ENCODE measurements at places on chromosomes 5 and 9.

DNA sequence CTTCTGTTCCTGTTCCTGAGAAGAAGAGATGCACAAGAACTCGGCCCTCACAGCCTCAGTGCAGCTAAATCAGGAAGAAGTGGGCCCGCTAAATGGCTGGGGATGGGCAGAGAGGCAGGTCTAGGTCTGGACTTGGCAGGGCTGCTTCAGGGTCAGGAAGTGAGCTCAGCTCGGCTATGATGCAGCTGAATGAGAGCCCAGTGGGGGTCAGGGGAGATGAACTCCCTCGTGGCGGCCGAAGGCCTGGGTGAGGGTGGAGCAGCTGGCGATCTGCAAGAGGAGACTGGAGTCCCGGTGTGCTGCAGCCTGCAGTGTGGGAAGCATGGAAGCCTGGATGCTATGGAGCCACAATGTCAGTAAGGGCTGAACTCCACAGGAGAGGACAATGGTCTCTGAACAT lies 466.2 kb downstream of the SPOCK1 start:
- no peak for DNase-seq

DNA sequence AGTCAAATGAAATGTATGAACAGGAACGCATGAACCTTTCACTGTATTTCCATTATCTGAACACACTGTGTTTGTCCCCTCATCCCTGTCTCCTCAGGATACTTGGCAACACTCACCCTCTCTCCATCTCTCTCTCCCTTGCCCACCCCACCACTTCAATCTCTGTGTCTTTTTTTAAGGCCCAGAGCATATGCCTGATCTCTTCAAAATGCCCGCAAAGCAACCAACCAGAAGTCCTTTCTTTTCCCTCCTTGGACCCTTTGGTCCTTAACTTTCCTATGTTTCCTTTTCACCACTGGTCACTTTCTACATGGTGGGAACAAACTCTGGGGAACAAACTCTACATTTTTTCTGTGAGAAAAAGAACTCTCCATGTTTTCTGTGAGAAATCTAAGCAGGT lies 3.2 kb upstream of the IRF1 start:
- no peak for DNase-seq

- no peak for DNase-seq
Observed at GRCh38 chr9:69940674-69941073, 103.0 kb upstream of the MAMDC2 start.

GRCh38 chr5:57082441-57083067 lies 91.3 kb upstream of the GPBP1 start:
- no peak for DNase-seq

GRCh38 chr5:1804001-1804690 lies 2.9 kb downstream of the NDUFS6 start:
- DNase-seq, result no peak

- no peak for DNase-seq
Observed at GRCh38 chr9:4967523-4967922, 17.5 kb upstream of the JAK2 start.

GRCh38 chr5:317086-317811 lies 4.3 kb upstream of the AHRR start:
- DNase-seq, result peak; percentile 29

DNA sequence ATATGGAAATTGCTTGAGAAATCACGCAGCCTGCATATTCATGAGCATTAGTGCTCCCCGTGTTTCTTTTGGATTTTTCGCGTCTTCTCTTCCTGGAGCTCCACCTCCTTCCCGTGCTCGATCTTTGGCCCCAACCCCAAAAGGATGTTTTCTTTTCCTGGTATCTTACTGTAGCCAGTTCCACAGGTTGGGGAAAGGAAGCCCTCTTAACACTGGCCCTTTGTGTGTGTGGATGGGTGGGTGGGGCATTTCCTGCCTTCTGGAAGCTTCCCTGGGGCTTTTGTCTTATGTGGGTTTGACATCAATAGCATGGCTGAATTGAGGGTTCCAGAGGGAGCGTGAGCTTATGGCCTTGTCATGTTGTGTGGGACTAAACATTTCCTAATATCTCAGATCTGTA lies 21.9 kb downstream of the STXBP1 start:
- no peak for DNase-seq

DNA sequence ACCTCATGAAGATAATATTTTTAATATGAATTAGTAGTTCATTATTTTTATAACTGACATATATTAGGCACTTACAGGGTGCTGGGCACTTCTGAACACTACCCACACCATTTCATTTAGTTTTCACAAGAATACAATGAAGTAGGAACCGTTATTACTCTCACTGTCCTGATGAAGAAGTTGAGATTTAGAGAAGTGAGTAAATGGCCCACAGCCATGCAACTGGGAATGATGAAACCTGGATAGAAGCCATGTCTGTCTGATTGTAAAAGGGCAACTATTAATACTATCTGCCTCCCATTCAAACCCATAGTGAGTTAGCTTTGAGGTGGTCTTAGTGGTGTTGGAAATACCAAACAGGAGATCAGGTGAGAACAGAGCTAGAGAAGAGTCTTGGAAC lies 29.6 kb upstream of the OTULINL start:
- no peak for DNase-seq

DNA sequence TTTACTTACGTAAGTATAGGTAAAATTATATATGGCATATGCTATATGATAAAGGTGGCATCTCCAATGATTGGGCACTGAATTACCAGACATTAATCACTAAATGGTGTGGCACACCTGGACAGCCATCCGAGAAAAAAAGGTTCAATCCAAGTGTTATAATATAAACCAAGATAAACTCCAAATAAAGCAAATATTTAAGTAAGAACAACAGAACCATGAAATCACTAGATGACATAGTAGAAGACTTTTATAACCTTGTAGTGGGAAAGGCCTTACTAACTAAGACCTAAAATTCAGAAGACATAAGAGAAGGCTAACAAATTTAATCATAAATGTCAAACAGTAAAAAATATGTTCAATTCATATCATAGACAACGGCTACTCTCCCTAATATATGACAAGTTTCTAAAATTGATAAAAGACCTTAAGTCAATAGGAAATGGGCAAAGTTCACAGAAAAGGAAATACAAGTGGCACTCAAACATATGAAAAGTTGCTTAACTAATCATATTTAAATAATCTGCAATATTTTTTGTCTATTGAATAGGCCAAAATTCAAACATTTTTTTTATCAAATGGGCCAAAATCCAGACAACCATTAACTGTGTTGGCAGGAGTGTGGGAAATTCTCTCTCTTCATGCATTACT lies 55.1 kb downstream of the ELOVL7 start:
- DNase-seq, result no peak

GRCh38 chr5:170147051-170147752 lies 41.5 kb downstream of the FOXI1 start:
- no peak for DNase-seq

DNA sequence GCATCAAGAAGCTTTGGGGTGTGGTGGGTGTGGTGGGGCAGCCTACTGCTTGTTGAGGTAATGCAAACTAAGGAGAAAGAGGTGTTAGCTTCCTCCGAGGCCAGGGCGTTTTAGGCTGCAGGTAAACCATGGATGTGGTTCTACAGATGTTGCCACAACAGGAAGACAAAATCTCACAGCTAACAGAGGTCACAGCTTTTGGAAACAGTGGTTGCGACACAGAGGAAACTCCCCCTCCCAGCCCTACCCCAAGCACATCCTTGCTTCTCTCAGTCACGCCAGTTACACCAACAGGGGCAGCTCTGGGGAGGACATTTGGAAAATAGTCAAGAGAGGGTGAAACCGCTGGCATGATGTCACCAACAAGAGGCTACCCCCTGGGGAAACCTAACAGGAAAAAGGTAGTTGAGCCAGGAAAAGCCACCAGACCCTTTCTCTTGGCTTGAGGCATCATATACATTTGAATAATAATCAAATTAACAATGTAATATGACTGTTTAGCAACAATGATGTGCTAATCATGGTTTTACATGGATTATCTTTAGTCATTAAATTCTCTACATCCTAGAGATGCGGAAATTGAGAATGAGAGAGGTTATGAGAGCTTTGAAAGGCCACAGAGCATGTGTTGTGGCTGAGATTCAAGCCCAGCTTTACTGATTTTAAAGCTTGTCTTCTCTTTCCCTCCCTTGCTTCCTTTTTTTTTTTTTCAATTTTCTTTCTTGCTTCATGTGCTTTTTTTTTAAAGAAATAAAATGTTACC lies 82.2 kb upstream of the IL12B start:
- peak; percentile 35 for DNase-seq

- no peak for DNase-seq
Observed at GRCh38 chr9:73575101-73576060, 423.7 kb downstream of the ANXA1 start.

DNA sequence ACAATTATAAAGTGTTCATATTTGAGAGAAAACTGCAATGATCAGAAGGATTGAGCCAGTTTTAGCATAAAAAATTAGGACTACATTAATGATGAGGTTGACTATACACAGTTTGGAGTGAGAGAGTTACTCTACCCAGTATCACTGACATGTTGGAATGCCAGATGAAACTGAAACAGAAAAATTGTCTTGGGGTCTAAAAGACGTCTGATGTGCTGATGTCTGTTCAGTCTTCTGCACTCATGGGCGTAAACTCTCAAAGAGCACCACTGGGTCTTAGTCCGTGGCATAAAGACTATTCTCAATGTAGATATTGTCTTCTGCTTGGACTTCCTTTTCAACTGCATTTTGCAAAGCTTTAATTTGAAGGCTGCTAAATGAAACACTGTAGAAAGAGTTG lies 29.5 kb downstream of the HAVCR1 start:
- no peak for DNase-seq

- no peak for DNase-seq
Observed at GRCh38 chr9:89482056-89482851, 15.7 kb downstream of the SEMA4D start.

DNA sequence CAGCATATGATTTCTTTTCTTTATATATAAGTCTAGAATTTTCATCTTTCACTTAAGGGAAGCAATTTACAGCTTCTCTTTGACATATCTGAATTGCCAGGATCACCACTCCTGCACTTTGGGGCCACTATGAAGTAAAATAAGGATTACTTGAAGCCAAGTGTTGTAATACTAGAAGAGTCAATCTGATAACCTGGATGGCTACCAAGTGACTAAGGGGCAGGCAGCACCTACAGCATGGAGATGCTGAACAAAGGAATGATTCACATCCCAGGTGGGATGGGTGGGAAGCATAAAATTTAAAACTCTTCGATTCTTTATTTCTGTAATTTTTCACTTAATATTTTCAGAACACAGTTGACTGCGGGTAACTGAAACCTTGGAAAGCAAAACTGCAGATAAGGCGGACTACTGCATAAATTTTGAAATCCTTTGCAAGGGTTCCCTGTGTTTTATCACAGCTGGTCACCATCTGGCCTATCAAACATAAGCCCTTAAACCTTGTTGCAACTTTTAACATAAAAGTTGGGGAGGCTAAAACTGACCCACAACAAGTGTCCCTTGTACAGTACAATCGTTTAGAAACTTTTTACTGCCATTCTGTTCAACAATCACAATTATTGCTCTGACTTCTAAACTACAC lies 31.2 kb downstream of the NR3C1 start:
- no peak for DNase-seq

DNA sequence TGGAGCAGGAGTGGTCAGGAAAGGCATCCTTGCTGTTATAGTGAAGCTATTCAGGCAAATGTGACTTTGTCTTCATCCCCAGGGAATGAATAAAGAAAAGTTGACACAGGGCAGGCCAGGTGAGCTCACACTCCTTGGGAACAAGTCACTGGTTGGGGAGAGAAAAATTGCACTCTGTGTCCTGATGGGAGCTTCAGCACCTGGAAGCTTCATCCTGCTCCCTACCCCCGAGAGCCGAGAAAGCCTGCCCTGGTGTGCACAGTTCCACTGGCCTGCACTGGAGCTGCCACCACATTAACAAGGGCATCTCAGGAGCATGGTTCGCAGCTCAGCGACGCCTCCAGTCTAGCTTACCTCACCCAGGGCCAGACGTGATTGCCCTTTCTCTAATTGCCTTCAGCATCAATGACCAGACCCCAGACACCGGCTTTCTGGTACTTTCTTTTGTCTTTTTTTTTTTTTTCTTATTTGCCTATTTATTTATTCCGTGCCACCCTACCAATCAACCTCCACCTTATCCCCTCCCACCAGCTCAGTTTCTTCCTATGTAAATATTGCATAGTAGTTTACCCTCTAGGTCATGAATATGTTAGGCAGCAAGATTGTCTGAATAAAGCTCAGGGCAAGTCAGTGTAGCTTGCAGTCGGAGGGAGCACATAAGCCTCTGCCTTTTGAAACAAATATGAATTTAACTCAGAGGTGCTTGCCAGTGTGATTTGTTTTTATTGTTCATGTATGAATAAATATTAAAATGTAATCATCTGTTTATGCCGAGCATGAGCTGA lies 87.4 kb downstream of the DOCK2 start:
- DNase-seq, result no peak

DNA sequence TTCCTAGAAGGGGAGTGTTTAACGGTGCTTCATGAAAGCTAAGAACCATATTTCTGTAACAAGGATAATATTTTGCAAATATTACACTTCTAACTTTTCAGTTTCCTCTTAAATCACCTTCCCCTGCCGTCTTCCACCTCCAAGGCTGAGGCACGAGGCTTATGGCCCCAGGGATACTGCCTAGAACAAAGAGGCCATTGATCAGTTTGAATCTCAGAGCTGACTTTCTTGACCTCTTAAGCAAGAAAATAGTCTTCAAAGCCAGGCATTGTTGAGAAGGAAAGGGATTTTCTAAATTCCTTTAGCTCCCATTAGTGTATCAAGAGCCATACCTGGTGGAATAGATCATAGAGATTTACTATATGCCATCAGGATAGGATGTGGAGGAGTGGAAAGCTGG lies 566.2 kb downstream of the BNC2 start:
- DNase-seq, result no peak

GRCh38 chr9:129412814-129413536 lies 207.9 kb downstream of the C9orf50 start:
- no peak for DNase-seq

- no peak for DNase-seq
Observed at GRCh38 chr5:116947691-116948528, 373.3 kb upstream of the SEMA6A start.

All from stimulated activated CD8-positive, alpha-beta memory T cell treated with anti-CD3 and anti-CD28 coated beads, Interleukin-4, amount 100 ng/mL, for 4 hours (primary cell).